Stimulated activated CD8-positive, alpha-beta memory T cell treated with anti-CD3 and anti-CD28 coated beads, Interleukin-4, amount 100 ng/mL, for 1 hour (primary cell): ENCODE measurements at places on chromosomes 5 and 9.

GRCh38 chr9:1005043-1005667 is 28.7 kb downstream of the DMRT3 start:
- no peak for DNase-seq

- no peak for DNase-seq
These were observed 236.6 kb downstream of the PJA2 start for GRCh38 chr5:109173036-109173794.

GRCh38 chr9:86756576-86757381 is 190.5 kb downstream of the GAS1 start:
- DNase-seq = no peak

DNA sequence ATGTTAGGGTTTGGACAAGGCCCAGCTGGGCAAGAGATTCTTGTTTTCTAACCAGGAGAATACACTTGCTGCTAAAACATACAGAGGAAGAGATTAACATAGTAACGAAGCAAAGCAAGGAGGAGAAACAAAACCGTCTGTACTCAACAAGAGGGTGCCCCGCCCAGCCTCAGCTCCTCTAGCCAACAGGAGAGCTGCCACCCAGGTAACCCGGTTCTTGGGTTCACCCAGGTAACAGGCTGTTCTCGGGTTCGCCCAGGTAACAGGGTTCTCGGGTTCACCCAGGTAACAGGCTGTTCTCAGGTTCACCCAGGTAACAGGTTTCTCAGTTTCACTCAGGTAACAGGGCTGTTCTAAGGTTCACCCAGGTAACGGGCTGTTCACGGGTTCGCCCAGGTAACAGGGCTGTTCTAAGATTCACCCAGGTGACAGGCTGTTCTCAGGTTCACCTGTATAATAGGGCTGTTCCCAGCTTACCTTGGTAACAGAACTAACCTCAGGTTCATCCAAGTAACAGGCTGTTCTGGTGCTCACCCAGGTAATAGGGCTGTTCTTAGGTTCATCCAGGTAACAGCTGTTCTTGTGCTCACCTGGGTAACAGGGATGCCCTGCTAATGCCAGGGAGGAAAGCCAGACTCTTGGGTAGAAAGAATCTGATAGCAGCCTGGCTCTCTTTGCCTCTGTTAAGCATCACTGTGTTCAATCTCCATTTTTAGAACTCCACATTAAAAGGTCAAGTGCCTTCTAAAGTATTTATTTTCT is 271.6 kb downstream of the SYK start:
- no peak for DNase-seq

GRCh38 chr9:22440841-22441240 is 5.8 kb upstream of the DMRTA1 start:
- DNase-seq = no peak

DNA sequence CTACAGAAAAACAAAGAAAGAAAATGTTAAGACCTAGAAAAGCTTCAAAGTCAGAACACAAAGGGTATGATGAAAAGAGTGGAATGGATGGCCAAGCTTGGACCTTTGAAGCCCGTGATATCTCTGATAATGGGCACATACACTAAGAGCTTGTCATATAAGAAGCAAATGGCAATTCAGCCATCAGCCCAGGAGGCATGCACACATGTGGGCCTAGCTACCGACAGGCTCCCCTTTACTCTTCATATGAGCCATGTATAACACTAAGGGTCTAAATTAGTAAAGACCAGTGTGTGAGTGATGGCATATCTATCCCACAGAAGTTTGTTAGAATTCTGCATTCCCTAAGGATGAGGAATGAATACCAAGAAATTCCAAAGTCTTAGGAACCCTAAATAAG is 20.1 kb downstream of the GRHPR start:
- no peak for DNase-seq

DNA sequence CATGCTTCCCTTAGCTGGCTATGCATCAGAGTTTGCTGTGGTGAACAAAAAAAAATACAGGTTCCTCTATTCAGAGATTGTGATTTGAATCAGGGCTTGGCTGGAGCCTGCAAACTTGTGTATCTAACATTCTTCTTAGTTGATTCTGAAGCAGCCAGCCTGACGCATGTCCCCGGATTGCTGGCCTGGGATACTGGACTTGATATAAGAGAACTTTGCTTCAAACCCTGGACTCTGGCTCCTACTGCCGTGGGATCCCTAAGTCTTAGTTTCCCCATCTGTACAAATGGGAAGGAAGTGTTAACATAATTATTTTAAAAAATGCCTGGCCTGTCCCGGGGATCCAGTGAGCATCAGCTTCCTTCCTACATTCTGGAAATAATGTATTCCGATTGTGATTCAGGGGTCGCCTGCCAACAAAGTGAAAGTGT is 292.8 kb downstream of the ARHGEF28 start:
- DNase-seq = no peak

GRCh38 chr5:163758283-163758711 is 252.9 kb downstream of the MAT2B start:
- no peak for DNase-seq

- no peak for DNase-seq
These were observed 100.9 kb upstream of the MSX2 start for GRCh38 chr5:174623433-174624019.

- no peak for DNase-seq
These were observed 30.6 kb upstream of the IL33 start for GRCh38 chr9:6184749-6185645.

DNA sequence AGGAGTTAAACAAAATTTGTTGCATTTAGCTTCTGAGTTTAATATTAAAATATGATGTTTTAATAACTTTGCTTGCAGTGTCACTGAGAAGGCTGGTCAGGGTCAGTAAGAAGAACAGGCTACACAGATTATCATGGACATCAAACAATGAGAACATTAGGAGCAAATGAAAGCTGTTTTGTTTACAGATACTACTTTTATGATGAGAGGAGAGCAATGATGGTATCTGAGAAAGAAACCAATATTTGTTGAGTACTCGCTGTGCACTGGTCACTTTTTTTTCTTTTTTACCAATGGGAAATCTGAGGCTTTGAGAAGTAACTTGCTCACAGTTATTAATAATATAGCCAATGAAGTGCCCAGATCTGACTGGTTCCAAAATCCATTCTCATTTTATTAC is 109.6 kb downstream of the INVS start:
- no peak for DNase-seq

GRCh38 chr9:105860516-105860915 is 166.2 kb downstream of the TMEM38B start:
- DNase-seq = no peak

DNA sequence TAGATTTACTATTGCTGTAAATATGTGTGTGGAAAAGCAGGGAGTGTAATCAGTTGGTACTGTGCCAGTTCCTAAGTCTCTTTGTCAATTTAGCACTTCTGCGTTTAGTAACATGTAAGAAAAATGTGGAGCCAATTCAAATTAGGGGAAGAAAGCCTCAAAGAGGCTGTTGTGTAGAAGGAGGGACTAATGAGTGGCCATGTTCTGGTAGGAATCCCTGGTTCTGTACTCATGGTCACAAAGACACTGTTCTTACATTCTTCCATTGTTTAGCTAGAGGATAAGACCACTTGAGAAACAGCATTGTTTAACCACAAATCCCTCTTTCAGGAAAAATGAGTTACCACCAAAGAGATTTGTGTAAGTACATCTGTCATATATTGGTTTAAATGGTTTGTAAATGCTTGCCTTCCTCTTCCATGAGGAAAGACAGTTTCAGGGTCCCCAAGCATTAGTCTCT is 14.9 kb downstream of the ARHGEF28 start:
- no peak for DNase-seq

DNA sequence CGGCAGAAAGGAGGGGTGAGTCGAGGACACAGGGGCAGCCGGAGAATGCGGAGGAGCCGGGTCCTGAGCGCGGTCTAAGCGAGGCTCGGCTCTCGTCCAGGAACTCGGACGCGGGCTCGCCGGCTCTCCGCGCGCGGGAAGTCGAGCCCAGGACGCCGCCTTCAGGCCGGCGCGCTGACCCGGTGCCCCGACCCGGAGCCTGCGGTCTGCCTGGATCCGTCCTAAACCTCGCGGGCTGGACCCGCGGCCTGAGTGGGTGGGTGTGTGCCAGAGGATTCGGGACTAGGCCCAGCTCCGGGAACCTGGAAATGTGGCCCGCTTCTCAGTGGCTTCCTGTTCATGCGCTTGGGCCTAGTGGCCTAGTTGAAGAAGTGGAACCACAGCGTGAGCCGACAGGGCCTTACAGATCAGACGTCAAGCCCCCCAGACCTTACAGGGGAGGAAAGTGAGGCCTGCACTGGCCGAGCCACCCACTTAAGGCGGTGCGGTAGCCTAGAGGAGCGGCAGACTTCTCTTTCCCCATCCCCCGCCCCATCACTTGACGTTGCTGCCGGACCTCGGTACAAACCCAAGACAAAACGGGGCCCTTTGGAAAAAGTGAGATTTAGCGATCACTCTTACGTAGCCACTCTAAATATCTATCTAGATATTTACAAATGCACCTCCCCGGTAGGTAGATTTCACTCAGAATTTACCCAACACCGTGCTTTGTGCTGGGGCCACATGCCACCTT is 1.2 kb downstream of the CDKN2B-AS1 start:
- DNase-seq = no peak
